ENCODE measurements at places on chromosomes 4 and X. TPM values are rescaled to one million over a fixed set of nuclear protein-coding genes. Genes with fewer than 3 reads are reported as not detected.

DNA sequence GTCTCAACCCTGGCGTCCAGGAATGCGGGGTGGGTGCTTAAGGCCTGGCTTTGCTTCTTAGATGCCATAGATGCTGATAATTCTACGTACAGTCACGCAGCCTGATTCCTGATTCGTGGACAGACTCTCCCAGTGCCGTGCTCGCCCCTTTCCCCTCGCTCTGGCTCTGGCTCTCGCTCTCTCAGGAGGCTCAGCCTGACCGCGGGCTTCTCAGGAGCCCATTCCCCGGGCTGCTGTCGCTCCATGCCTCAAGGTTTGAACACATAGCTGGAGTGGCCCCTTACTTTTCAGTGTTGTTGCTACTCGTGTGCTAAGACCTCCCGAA is 59.2 kb upstream of the ZC4H2 start:
- H3K4me1 ChIP-seq = peaks cover 2% of the 10 kb centered on the region
- no peaks in the 10 kb centered on the region for H3K36me3 ChIP-seq
- H3K27ac ChIP-seq = peak overlapping the region; percentile 63
- peak overlapping the region; percentile 78 for H3K4me3 ChIP-seq

DNA sequence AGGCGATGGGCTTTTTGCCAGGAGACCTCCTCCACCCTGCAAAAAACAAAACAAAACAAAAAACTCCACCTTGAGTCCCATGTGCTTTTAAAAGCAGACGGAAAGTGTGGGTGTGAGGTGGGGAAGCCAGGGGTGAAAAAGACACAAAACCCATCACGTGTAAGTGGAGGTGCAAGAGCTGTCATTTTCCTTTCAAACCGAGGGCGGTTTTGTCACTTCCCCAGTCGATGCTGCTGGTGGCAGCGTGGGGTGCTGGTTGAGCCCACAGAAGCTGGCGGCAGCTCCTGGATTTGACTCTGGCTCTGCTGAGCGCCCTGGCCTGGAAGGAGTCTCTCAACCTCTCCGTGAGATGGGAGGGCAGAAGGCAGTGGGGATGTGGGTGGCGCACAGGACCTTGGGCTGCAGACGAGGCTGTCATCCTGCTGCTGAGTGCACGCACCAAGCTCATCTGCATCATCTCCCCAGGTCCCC is 110.0 kb downstream of the PSAPL1 start:
- no peaks in the 10 kb centered on the region for H3K27me3 ChIP-seq
- H3K27ac ChIP-seq = no peak overlapping the region
- no peak overlapping the region for H3K4me3 ChIP-seq
- H3K36me3 ChIP-seq = no peaks in the 10 kb centered on the region
- DNase-seq = no peak

The EXOC1L gene
- not detected for polyA plus RNA-seq

- no peak overlapping the region for H3K27ac ChIP-seq
- no peaks in the 10 kb centered on the region for H3K4me1 ChIP-seq
- H3K4me3 ChIP-seq = no peak overlapping the region
- no peaks in the 10 kb centered on the region for H3K36me3 ChIP-seq
- H3K27me3 ChIP-seq = no peaks in the 10 kb centered on the region
- DNase-seq = no peak
Observed at GRCh38 chrX:123454712-123455431, 270.8 kb downstream of the GRIA3 start.

GRCh38 chrX:46953597-46953996 is 41.4 kb downstream of the JADE3 start:
- H3K36me3 ChIP-seq = no peaks in the 10 kb centered on the region
- DNase-seq = peak; percentile 56
- peaks cover 2% of the 10 kb centered on the region for H3K4me1 ChIP-seq
- H3K27me3 ChIP-seq = no peaks in the 10 kb centered on the region

- H3K36me3 ChIP-seq = no peaks in the 10 kb centered on the region
- no peaks in the 10 kb centered on the region for H3K27me3 ChIP-seq
- H3K4me3 ChIP-seq = no peak overlapping the region
- DNase-seq = no peak
Observed at GRCh38 chr4:56182356-56182755, 204.9 kb downstream of the AASDH start.

DNA sequence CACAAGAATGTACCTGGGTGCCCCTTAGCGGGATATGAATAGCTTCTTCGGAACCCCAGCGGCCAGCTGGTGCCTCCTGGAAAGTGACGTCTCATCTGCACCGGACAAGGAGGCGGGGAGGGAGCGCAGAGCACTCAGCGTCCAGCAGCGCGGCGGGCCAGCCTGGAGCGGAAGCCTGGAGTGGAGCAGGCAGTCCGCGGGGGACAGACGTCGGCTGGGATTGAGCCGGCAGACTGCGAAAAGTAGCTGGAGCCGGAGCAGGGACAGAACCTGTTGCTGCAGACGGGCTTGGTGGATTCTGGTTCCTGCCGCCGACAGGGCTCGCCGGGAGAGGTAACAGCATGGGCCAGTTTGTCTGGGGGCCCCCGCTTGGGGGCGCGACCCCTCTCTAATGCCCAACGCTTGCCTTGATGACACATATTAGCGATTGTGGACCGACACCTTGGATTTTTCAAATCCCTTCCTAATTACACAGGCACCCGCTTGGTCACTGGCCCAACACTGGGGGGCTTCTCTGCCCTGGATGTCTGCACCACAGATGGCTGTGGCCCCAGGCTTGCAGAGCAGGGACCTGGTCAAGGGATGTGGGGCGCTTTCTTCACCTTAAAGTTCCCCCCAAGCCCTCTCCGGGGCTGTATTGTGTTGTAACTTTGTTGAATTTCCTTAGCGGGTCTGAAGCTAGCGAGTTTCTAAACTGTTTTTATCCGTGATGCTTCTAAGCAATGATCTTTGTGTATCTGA is at the start of gene NPFFR2:
Gene NPFFR2 (plus strand): TSS at position 133 of the 741 bp plus-strand sequence. CDS start 96,592 bp downstream, outside the sequence.
- peak; percentile 74 for DNase-seq
- H3K27ac ChIP-seq = no peak within 1 kb of the TSS
- no peaks in the 10 kb centered on the region for H3K27me3 ChIP-seq

The VCX3B gene
- polyA plus RNA-seq = 0.60 TPM

DNA sequence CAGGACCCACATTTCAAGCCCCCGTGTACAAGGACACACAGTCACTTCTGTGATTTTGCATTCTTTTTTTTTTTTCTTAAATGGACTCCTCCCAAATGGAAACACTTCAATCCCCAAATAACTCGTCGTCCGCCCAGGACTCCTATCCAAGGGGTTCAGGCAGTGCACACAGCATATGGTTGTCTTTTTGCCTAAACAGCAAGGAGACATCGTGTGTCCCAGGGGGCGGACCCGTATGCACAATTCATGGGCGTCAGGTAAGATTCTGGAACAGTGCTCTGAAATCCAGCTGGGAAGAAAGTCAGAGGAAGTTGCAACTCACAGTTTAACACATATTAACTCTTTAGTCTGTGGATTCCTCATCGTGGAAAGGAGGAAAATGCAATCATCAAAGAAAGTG is 231.3 kb downstream of the SHOX start:
- no peak overlapping the region for H3K27ac ChIP-seq
- H3K27me3 ChIP-seq = no peaks in the 10 kb centered on the region
- H3K36me3 ChIP-seq = no peaks in the 10 kb centered on the region
- no peak for DNase-seq
- H3K4me1 ChIP-seq = no peaks in the 10 kb centered on the region
